ENCODE measurements at places on chromosomes 16 and 17.

DNA sequence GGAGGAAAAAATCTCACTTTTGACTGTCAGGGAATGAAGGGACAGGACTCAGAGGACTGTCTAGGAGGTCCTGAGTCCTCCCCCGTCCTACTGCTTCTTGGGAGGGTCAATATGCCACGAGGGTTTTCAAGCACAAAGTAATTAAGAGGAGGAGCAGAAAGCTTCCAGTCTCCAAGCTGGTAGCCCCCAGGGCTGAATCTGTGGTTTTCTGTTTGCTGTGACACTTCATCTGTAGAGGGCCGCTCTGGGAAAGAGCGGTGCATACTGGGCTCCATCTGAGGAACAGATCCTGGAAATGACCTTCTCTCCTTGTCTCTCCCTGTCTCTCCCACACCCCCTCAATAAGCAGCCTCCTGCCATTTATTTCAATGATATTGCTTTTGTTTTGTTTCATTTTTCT lies 180.1 kb upstream of the SDK2 start:
- DNase-seq: no peak

DNA sequence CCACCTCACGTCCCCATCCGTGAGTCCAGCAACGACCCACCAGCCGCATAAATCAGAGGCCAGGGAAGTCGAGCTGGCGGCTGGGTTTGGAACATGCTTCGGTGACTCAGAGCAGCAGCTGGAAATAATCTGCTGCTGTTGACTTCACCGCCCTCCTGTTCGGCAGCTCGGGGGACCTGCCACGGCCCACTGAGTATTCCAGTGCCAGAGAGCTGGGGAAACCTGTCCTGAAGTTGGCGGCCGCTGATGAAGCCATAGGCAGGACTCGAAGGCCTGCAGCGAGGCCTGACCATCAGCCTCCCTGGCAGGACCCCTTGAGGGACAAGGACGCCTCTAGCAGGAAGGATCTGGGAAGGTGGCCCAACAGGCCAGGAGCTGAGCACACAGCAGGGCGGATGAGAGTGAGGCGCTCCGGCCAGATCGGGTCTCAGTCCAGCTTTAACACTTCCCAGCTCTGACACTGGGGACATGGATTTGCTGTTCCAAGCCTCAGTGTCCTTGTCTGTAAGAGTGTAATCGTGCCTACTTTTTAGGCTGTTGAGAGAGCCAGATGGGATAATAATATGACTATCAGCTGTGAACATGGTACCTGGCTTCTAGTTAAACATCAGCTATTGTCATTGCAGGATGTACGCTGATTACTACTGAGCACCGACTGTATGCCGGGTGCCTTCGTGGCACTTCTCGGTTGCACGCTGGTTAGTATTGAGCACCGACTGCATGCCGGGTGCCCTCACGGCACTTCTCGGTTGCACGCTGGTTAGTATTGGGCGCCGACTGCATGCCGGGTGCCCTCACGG lies 50.4 kb upstream of the CIBAR2 start:
- no peak for DNase-seq

- DNase-seq: no peak
Observed at GRCh38 chr17:35793257-35793656, 2.2 kb downstream of the MMP28 start.

- no peak for DNase-seq
Observed at GRCh38 chr16:87185308-87185707, 131.9 kb downstream of the C16orf95 start.

- DNase-seq: no peak
Observed at GRCh38 chr17:59335685-59336084, 4.2 kb downstream of the YPEL2 start.

All from GM06990 (cell line).